NCI-H187 (cell line): ENCODE measurements at places on chromosomes 16 and 17.

DNA sequence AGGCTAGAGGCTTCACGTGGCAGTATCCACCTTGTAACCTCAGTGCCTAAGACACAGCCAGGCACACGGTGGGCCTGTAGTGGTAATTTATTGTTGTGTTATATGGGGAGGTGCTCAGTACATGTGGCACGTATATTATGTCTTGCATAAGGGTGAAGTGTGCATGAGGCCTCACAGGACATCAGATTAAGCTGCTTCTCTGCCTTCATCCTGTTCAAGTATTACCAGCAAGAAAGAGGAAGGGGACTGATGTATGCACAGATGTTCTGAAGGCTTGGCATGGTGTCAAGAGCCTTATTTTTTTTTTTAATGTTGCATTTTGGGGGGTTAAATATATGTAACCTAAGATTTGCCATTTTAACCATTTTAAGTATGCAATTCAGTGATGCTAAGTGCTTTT lies 71.6 kb downstream of the ABCC1 start:
- DNase-seq: no peak

- no peak for DNase-seq
Measured at GRCh38 chr16:11588321-11589197, 1.8 kb upstream of the LITAF start.

DNA sequence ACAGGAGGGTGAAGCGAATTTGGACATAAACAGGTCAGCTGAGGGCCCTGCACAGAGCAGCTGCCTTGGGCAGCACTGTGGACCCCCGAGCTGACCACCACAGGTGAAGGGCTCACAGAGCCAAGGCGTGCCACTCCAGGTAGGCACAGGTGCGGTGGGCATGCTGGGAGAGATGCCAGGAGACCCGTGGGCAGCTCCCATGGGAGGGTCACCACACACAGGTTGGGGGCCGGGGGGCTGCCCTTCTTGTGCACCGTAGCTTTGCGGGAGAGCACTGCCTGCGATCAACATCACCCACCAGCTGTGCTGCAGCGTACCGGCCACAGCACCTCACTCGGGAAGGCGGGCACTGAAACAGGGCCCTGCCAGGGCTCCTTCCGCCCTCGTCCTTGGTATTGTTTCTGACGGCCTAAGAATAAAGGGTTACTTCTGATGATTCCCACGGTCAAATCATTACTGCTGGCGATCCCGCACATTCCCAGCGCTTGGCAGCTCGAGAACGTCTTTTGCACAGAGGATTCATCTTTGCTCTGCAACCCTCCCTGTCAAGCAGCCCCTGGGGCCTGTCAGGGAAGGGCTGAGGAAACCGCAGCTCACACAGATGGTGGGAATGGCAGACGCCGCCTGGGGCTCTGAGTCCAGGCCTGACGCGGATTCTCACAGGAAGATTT lies 181.7 kb downstream of the BANP start:
- no peak for DNase-seq

GRCh38 chr16:13634959-13635358 lies 285.0 kb upstream of the ERCC4 start:
- no peak for DNase-seq

DNA sequence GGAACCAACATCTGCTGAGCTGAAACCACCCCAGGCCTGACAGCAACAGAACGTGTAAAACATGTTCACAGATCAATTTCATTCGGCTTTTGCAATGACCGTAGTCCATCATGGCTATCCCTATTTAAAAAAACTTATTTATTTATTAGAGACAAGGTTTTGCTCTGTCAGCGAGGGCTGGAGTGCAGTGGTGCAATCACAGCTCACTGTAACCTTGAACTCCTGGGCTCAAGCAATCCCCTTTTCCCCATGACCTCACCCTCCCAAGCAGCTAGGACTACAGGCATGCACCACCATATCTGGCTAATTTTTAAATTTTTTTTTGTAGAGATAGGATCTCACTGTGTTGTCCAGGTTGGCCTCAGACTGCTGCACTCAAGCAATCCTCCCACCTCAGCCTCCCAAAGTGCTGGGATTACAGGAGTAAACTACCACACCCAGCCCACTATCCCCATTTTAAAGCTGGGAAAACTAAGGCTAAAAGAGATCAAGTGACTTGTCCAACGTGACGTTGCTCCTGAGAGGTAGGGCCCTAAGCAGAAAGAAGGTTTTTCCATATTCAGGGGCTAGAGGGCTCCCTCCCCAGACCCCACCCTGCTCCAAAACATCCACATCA lies 77.7 kb downstream of the MYH11 start:
- DNase-seq: no peak

DNA sequence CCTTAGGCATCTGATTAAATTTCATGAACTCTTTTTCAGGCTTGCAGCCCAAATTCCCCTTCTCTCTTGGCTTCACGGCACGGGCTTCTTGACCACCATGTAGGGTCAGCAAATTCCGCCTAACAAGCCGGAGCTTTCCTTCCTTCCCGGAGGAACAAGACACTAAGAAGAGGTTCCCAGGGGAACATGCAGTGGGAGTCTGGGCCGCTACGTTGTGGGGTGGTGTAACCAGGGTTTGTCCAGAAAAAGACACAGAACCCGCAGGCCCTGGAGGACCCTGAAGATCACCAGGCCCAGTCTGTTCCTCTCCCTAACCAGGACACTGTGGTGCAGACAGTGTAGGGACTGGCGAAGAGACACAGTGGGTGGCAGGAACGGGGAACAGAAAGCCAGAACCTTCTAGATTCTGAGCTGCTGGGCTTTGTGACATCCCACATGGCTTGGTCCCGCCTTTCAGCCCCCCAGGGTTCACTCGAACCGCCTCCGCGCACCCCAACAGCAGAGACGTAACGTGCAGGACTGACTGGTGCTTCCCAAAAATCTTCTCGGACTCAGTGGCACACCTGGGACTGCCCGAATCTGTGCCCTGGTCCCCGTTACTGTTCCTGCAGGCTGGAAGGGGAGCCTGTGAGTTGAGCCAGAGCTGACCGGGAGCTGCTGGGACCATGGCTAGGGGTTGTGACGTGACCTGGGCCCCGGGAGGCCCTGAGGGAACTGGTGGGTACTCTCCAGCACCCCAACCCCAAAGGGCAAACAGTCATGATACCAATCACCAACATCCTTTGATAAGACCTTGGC lies 55.2 kb downstream of the TBC1D16 start:
- no peak for DNase-seq

- no peak for DNase-seq
Measured at GRCh38 chr16:54582631-54583250, 296.2 kb upstream of the IRX3 start.

GRCh38 chr16:2004795-2005517 lies 4.7 kb downstream of the ZNF598 start:
- DNase-seq: no peak

DNA sequence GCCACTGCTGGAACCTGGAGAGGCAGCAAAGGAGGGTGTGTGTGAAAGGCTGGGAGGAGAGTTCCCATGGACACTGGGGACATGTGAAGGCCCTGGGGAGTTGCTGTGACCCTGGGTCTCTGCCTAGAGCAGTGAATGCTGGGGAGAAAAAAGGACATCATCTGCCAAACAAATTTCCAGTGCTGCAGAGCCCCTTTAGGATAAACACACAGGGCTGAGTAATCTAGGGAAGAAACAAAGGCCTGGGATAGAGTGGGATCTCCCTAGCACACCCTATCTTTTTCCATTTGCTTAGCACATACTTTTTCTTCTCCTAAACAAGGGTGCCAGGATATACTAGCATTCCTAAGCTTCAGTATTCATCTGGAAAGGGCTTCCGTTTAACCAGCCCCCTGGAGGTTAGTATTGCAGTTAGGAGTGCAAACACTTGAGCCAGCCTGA lies 3.3 kb upstream of the HIGD1B start:
- DNase-seq: no peak

DNA sequence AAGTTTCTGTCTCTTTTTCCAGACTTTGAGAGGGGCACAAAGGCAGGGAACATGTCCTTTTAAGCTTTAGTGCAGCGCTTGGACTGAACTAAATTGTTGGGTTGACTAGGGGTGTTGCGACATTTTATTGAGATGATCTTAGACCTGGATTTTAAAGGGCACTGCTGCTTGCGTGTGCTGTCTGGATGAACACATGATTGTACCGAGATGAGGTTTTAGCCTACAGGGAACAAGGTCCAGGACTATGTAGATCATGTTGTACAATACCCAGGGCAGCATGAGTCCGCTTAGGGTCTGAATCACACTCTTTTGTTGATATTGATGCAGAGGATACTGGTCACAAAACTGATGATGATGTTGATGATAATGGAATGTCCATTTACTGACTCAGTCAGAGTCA lies 5.2 kb upstream of the RGS9 start:
- DNase-seq: no peak

- DNase-seq: no peak
Measured at GRCh38 chr17:77946900-77947645, 11.4 kb upstream of the TNRC6C start.

- no peak for DNase-seq
Measured at GRCh38 chr16:560204-560700, at the start of gene PRR35. Gene PRR35 (plus strand): TSS chr16:560394. CDS start chr16:563295, 2,901 bp downstream.

- DNase-seq: no peak
Measured at GRCh38 chr17:46968224-46968834, 10.7 kb downstream of the RPRML start.

- no peak for DNase-seq
Measured at GRCh38 chr16:10571354-10571753, 9.0 kb downstream of the EMP2 start.

GRCh38 chr16:77277141-77277540 lies 77.9 kb downstream of the SYCE1L start:
- DNase-seq: no peak

GRCh38 chr17:81537343-81537855 lies 9.2 kb downstream of the FSCN2 start:
- peak; percentile 71 for DNase-seq

DNA sequence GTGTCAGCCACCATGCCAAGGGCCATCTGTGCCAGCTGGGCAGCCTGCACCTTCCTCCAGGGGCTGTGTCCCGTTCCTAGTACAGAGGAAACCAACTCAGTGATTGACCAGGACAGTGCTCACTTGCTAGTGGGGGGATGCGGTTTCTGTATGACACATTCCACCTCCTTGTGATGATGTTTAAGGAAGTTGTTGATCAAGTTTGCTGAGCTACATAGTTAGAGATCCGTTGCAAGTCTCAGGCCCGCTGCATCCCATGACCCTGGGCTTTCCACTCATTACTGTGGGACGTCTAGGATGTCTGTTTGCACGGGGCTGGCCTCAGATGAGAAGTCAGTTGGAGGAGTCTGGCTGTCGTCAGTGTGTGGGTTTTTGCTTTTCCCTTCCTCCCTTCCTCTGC lies 33.6 kb downstream of the RNF213 start:
- DNase-seq: no peak

DNA sequence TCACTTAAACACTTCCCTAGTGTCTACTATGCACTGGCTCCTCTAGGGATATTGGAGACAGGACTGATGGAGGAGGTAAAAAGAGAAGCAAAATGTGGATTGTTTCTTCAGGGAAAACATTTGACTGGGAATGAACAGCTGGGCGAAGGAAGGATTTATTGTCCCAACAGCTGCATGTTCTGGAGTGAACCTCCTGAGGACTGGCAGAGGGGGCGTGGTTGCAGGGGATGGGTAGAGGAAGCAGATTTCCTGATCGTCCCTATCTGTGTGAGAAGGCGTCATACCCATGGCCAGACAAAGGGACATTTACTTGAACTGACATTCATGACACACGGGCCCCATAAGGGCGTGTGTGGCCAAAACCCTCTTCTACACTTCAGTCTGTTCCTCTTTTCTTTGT lies 321.5 kb downstream of the MAP2K4 start:
- no peak for DNase-seq

GRCh38 chr17:48175692-48176470 lies 68.3 kb downstream of the SNX11 start:
- no peak for DNase-seq

- peak; percentile 36 for DNase-seq
Measured at GRCh38 chr17:28384281-28385036, 13.0 kb downstream of the SARM1 start.

DNA sequence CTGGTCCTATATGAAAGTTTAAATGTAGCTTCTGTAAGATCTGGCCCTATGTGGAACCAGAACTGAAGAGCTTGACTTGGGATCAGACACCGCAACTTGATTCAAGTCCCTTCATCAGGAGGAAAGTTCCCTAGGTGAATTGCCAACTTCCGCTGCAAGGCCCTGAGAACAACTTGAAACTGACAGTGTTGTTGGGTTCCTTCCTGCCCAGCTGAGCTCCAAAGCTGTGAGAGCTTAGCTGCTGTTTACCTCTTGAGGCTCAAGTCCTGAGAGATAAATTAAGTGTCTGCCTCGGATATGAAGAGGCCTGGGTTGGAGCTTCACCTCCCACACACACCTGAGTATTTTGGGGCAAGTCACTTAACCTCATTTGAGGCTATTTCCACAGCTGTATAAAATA lies 44.7 kb downstream of the REXO5 start:
- DNase-seq: no peak

GRCh38 chr17:54662978-54663876 lies 237.4 kb upstream of the TOM1L1 start:
- DNase-seq: no peak

DNA sequence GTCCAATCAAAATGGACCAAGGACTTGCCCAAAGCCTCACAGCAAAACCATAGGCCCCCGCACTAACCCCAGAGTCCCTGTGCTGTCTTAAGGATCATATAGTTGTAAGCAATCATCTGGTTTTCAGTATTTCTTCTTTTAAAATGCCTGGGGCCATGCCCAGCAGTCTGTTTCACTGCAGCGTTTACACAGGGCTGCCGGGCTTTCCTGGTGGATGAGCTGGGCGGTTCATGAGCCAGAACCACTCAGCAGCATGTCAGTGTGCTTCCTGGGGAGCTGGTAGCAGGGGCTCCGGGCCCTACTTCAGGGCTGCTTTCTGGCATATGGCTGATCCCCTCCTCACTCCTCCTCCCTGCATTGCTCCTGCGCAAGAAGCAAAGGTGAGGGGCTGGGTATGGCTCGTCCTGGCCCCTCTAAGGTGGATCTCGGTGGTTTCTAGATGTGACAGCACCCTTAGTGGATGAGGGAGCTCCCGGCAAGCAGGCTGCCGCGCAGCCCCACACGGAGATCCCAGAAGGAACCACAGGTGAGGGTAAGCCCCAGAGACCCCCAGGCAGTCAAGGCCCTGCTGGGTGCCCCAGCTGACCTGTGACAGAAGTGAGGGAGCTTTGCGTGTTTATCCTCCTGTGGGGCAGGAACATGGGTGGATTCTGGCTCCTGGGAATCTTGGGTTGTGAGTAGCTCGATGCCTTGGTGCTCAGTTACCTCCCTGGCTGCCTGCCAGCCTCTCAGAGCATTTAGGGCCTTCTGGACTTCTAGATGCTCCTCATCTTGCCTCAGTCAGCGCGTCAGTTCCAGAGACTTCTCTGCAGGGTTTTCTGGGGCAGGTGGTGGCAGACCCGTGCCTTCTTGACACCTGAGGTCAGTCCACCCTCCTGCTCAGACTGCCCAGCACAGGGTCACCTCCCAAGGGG lies 24.8 kb upstream of the STH start:
- DNase-seq: no peak

GRCh38 chr17:73347351-73347750 lies 35.5 kb upstream of the CDC42EP4 start:
- DNase-seq: no peak
